HS-27A (cell line): ENCODE measurements at places on chromosomes 4 and X.

- DNase-seq = no peak
Measured at GRCh38 chr4:81510643-81511178, 39.0 kb upstream of the RASGEF1B start.

GRCh38 chrX:128518508-128518907 is 466.3 kb upstream of the ACTRT1 start:
- no peak for DNase-seq

DNA sequence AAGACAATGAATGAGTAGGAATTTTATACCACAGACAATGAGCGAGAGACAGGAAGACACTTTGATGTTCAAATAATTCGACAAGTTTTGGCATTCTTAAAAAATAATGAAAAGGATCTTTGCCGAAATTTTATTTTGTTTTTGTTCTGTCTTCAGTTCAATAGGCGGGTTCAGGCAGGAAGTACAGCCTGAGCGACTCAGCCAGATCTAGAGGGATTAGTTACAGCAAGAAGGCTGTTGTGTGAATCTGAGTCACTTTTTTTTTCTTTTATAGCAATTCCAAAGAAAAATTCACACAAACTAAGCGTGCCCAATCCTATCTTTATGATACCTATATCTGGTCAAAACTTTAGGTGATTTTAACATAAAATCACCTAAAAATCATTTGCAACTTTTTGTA is 505.4 kb upstream of the FAM241A start:
- DNase-seq = no peak

DNA sequence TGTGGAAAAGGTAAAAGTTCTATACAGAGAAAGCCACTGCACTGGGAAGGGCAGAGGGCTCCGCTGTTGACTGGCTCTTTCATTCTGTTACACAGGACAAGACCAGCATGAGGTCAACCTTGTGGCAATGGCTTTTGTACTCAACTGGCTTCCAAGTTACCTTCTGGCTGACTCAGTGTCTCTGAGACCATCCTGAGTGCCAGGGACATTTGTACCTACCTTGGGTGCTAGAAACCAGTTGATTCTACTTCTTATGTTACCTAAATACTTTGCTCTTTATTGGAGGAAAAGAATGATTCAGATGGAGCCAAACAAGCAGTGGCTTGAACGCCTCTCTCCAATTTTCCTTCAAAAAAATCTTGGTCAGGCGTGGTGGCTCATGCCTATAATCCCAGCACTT is 123.2 kb downstream of the RBM47 start:
- no peak for DNase-seq

DNA sequence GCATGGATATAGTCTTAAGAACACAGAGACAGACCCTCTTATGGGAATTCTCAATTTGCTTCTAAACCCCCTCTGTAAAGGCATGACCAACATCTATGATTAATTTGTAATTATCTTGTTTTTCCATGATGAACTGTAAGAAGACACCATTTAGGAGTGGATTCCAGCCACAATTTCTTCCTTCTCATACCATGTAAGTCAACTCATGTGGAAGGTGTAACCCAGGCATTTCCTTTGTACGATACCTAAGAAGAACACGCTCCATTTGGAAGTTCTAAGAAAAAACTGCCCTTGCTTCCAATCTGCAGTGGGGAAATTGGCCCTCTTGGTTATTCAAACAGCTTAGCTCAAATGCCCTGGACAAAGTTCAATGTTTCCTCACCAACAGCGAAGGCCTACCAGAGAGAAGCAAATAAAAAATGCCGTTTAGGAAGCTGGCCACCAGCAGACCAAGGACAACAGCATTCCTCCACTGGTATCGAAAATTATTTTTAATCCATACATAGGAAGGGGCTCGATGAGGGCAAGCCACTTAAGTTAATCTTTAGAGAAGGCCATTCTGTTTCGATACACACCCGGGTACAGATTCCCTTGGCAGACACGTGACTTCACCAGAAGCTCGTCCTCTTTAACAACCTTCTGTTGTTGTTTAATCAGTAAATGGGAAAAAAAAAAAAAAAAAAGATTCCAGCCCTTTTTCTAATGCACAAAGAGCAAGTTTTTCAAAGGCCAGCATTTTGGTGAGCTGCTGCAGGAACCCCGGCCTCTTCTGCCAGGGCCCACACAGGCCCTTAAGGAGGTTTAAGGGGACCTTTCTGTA is 2.6 kb downstream of the DHRSX start:
- no peak for DNase-seq

DNA sequence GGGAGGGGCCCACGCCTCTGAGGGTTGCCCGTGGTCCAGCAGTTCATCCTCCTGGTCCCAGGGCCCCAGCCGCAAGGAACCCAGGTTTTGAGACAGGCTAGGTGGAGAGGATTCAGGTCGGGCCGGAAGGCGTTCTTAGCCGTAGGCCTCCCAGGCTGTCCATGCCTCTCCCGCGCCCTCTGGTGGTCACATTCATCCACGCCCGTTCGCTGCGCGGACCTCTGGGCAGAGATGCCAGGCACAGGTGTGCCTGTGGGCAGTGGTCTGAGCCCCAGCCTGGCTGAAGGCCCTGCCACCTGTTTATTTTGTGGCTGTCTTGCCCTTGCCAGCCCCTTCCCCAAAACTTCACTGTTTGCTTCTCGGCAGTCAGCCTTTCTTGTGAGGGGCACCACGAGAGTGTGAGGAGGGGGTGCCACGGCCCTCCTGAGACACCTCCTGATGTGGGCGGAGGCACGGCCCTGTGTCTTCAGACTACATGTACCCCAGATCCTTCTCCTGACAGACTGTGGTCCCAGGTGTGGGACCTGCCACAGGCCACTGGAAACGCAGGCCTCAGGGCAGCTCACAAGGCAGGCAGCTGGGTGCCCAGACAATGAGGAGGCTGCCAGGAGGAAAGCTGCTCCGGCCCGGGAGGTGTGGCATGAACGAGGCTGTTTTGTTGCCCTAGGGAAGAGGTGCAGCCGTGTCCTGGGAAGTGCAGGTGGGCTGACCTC is 5.0 kb downstream of the UVSSA start:
- no peak for DNase-seq

DNA sequence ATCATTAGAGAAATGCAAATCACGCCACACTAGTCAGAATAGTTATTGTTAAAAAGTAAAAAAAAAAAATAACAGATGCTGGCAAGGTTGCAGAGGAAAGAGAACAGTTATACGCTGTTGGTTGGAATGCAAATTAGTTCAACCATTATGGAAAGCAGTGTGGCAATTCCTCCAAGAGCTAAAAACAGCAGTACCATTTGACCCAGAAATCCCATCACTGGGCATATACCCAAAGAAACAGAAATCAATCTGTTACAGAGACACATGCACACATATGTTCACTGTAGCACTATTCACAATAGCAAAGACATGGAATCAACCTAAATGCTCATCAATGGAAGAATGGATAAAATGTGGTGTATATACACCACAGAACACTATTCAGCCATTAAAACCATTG is 388.7 kb upstream of the FMR1 start:
- no peak for DNase-seq

GRCh38 chr4:159979953-159980352 is 877.1 kb downstream of the RAPGEF2 start:
- DNase-seq = no peak

- no peak for DNase-seq
Measured at GRCh38 chr4:170398218-170398617, 308.5 kb upstream of the AADAT start.

DNA sequence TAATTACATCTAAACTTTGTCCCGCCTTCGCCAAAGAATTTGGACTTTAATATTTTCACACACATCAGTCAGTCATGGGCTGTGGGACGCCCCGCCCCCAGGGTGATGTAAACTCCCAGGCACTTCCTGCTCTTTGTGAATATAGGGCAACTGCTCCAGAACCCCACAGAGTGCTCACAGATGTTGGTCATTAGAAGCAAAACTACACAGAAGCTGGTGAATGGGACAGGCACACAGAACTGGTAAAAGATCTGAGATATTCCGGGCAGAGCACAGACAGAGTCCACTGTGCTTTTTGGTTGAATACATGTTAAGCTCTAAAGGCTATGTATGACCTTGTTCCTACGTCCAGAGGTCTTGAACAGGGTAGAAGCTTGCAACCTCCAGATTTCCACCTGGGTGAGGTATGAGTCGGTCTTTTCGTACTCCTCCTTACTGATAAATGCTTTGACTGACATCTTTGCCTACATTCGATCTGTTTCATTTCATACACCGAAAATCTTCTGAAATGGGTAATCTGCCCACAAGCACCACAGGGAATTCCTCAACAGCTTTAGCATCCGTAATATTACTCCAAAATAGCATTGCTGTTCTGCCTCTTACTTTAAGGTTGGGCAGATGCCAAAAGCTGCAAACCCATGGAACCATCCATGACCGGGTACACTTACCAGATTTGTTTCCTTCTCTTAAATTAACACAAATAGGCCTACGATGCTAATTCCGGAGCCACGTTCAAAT is 144.6 kb downstream of the AMELX start:
- DNase-seq = no peak

DNA sequence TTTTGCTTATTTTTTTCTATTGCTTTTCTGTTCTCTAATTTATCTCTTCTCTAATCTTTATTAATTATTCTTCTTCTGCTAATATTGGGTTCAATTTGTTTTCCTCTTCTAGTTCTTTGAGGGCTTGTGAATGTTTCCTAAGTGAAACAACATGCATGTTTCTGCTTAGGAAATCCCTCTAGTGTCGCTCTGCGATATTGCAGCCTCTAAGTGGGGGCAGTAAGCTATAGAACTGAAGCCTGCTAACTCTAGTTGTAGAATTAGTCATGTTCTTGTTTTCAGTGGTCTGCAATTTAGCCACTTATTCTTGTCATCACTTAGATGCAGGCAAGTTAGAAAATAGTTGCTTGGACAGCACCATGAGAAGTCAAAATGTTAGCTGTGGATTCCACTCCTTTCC is 222.6 kb downstream of the SPIN4 start:
- DNase-seq = no peak

DNA sequence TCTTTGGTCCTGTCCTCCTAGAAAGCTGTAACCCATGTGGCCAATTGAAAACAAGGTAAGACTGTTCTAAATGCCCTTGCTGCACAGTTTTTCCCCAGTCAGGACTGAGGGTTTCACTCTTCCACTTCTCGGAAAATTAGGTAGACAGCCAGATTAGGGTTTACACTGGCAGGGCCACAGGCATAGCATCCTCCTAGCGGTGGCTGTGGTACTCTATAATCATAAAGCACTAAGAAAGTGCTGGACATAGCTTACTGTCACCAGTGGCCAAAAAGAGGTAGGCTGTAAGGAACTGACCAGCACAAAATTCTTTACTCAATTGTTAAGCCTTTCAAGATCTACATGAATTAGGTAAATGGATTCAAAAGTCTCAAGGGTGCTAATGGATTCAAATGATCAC is 11.6 kb upstream of the USP46 start:
- DNase-seq = no peak

DNA sequence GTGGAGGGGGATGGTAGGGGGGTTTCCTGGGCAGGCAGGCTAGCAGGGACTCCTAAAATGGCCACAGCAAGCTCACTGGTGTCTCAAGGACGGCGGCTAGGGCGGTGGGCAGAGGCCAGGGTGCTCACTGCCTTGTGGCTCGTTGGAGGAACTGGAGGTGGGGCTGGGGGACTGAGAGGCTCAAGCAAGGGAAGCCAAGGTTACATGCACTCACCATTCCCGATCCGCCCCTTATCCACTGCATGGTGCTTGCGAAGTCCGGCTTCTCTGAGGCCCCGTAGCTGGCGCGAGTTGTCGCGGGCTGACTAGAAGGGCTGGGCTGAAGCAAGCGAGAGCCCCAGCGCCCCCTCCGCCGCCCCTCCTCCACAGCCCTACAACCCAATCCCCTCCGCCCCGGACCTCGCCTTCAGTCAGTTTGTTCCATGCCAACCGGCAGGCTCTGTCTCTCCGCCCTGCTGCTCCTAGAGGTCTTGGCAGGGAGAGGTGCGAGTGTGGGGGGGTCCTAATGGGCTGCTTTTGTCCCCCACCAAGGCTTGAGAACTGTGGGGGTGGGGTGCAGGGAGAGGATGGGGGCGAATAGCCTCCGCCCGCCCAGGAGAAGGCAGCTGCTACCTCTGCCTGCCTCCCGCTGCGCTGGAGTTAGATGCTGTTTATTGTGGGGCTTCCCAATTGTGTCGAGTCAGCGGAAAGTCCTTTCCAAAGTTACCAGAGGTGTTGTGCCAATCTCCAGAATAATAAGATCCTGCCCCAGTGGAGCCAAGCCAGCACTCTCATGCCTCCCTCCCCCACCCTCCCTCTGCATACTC is at the start of gene ARHGEF9:
TSS of gene ARHGEF9 (minus strand) at position 313 of the 806 bp plus-strand sequence. CDS start at position 244, 69 bp downstream.
- no peak for DNase-seq

DNA sequence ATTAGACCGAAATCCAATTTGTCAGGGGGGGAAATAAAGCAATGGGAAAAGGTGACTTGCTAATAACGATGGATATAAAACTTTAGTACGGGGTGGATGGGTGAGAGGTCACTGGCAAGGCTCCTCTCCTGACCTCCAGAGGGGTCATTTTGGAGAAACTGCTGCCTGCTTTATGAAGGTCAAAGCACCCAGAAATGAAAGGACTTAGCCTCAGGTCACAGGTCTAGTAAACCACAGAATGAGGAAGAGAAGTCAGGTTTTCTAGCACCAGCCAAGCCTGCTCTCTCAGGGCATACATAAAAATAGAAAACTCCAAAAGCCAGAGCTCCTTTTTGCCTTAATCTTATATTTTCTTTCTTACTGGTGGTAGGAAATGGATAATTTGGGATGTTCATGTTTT is 134.2 kb downstream of the SHROOM3 start:
- DNase-seq = no peak

DNA sequence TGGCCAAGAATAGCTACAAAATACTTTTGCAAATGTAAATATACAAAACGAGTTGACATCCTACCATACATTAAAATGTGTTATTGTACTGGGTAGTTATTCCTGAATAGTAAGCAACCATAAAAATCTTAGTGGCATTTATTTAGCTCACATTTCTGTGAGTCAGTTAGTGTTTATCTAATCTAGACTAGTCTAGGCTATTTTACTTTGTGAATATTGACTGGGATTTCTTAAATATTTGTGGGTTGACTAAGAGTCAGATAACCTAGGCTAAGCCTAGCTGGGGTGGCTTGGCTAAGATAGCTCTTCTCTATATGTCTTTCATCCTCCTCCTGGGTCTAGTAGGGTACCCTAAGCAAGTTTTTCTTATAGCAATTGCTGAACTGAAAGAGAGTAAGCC is 543.8 kb upstream of the DIAPH2 start:
- no peak for DNase-seq

DNA sequence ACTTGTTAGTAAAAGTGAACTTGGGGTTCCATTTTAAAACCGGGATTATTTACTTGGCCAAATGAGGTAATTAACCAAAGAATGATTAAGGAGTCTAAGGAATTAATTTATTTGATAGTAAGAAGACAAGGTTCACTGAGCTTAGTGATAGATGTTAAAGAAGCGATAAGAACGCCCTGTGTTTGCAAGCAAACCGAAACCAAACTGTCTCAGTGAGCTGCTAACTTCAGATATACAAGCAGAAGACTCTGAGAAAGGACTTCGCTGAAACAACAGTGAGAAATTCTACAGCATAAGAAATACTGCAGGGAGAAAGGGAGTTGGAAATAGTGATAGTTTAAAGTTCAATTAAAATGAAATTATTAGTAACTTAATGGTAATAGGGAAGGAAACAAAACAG is 37.6 kb upstream of the SHISA3 start:
- no peak for DNase-seq

- no peak for DNase-seq
Measured at GRCh38 chr4:104138116-104138515, 356.6 kb downstream of the CXXC4 start.

GRCh38 chr4:145618210-145618931 is 814 bp upstream of the MMAA start:
- no peak for DNase-seq

- no peak for DNase-seq
Measured at GRCh38 chr4:94395562-94395961, 52.9 kb upstream of the HPGDS start.

- DNase-seq = no peak
Measured at GRCh38 chr4:71266090-71266794, 72.6 kb upstream of the SLC4A4 start.

GRCh38 chr4:8543623-8544022 is 36.6 kb upstream of the GPR78 start:
- no peak for DNase-seq
